ENCODE measurements at places on chromosomes 6 and 20.

DNA sequence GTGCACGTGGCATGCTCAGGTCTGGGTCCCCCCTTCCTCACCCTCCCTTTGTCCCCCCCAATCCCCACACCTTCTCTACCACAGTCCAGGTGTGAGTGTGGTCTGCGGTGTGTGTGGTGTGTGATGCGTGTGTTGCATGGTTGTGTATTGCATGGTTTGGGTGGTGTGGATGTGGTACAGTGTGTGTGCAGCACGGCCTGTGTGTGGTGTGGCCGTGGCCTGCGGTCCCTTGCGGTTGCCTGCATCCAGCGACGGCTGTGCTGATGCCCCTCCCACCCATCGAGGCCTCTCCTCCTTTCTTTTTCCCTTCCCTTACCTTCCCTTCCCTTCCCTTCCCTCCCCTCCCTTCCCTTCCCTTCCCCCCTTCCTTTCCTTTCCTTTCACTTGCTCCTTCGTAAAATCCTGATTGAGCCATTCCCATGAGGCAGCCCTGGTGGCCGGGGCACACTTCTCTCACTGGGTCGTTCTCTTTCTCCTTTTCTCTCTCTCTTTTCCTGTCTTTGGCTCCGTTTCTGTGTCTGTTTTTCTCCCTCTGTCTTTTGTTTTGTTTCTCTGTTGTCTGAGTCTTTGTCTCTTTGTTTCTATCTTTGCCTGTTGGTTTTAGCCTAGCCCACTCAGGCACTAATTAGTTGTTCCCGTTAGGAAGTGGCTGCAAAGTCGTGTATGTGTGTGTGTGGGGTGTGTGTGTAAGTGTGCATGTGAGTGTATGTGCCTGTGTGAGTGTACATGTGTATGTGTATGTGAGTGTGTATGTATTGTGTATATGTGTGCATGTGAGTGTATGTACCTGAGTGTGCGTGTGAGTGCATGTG lies 65.7 kb downstream of the SRC start:
- DNase-seq, result no peak

GRCh38 chr6:10180138-10181074 lies 234.5 kb downstream of the TFAP2A start:
- no peak for DNase-seq

- DNase-seq, result no peak
These were observed 166.3 kb downstream of the DTNBP1 start for GRCh38 chr6:15496345-15497131.

- DNase-seq, result no peak
These were observed 165.5 kb upstream of the BEND3 start for GRCh38 chr6:107280791-107281190.

DNA sequence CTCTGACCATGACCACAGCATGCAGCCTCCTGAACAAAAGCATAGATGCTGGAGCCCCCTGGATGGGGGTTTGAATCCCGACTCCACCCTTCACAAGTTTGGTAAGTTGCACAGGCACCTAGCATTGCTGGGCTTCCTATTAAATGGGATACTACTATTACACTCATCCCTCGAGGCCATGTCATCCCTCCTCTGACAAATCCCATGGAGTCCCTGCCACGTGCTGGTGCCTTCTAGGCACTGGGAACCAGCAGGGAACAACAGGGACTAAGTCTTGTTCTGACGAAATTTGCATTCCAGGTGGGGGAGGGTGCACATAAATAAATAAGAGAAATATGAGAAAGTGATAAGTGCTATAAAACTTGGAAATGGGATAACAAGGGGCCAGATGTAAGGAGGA lies 15.3 kb upstream of the SIRPA start:
- DNase-seq, result no peak

GRCh38 chr6:1720620-1721322 lies 111.1 kb downstream of the FOXC1 start:
- no peak for DNase-seq

DNA sequence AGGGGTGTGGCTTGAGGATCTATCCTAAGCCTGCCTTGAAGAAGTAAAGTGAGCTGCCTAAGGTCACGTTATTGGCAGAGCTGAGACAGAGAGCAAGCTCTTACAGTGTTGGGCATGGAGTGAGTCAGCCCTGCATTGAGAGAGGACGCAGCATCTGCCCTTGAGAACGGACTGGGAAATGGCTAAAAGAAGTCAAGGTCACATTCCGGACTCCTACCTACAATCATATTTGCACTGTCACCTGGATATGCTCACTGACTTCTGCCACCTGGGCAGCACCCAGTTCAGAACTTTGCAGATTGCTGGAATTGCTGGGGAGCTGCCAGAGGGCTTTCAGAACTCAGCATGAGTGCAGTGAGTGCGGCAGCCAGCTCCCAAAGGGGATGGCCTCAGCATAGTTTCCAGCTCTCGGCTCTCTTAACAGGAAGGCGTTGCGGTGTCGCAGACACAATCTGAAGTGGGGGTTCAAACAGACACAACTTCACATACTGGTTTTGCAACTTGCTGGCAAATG lies 199.3 kb upstream of the SGK1 start:
- peak; percentile 70 for DNase-seq

- no peak for DNase-seq
These were observed 253.2 kb downstream of the PLCB1 start for GRCh38 chr20:8385247-8385646.

DNA sequence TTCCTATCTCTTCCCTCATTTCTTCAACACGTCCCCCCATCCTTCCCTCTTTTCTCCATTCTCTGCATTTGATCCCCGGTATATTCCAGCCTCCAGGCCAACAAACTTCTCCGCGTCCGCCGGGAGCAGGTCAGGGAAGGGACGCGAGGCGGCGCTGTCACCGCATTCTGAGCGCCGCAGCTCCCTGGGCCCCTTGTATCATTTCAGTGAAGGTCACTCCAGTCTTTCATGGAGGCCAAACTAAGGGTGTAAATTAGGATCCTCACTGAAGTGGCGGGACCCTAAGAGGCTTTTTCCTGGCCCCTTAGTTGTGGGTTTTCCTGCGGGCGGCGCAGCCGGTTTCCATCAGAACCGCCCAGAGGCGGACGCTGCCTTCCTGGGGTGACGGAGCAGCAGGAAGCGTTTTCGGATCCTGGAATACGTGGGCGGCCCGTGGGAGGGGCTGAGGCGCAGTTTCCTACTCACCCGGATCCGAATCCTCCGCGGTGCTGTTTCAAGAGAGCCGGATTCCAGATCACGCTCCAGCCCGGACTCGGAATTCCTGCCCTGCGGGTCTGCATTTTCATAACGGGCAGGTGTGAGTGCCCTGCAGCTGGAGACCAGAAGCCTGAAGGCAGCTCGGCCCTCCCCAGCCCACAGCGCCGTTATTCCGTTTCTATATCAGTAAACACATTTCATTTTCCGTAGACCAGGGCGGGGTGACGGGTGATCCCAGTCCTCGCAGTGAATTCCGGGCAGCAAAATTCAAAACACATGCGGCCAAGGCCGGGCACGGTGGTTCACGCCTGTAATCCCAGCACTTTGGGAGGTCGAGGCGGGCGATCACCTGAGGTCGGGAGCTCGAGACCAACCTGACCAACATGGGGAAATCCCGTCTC lies 3.6 kb upstream of the MICA start:
- peak; percentile 71 for DNase-seq

GRCh38 chr6:134657751-134658527 lies 292.0 kb downstream of the ALDH8A1 start:
- no peak for DNase-seq

DNA sequence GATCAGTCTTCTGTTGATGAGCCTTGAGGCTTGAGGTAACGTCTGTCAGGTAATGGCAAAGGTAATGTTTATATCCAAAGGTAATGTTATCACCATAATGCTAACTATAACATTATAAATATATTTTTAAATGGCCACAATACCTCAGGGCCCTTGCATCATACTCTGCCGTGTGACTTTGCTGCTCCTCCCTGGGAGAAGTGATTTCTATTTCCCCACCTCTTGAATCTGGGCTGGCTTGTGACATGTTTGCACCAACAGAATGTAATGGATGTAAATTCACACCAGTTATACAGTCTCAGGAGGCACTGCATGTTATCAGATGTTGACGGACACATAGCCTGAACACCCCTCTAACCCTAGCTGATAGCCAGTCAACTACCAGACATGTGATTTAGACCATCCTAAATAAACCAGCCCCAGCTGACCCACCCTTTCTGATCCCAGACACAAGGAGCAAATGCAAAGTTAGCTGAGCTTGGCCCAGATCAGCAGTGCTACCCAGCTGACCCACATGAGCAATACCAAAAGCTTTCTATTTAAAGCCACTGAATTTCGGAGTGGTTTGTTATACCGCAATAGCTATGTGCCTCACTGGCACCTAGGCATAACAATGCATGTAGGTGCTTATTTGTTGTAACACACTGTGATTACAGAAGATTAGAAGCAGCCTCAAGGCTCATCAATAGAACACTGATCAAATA lies 93.8 kb upstream of the SIRPA start:
- DNase-seq, result no peak

- no peak for DNase-seq
These were observed 131.5 kb downstream of the TAF4 start for GRCh38 chr20:61933951-61934715.

GRCh38 chr20:35034145-35034544 lies 58.5 kb downstream of the TRPC4AP start:
- no peak for DNase-seq

GRCh38 chr6:126907996-126908395 lies 210.5 kb upstream of the RSPO3 start:
- no peak for DNase-seq

DNA sequence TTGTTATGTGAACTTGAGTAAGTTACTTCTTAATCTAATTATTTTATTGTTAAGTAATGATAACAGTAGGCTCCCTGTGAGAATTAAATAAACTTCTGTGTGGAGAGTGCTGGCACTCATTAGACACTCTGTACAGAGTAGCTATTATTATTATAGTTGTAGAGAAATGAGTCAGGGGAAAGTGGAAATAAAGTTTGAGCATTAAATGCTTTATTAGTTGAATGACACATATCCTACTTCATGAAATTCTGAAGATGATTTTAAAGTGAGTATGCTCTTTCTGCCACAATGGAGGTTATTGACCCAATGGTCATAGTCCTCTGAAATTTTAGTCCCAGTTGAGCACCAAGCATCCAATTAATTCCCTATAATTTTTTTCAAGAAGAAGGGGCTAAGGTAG lies 5.9 kb downstream of the ECI2 start:
- no peak for DNase-seq

DNA sequence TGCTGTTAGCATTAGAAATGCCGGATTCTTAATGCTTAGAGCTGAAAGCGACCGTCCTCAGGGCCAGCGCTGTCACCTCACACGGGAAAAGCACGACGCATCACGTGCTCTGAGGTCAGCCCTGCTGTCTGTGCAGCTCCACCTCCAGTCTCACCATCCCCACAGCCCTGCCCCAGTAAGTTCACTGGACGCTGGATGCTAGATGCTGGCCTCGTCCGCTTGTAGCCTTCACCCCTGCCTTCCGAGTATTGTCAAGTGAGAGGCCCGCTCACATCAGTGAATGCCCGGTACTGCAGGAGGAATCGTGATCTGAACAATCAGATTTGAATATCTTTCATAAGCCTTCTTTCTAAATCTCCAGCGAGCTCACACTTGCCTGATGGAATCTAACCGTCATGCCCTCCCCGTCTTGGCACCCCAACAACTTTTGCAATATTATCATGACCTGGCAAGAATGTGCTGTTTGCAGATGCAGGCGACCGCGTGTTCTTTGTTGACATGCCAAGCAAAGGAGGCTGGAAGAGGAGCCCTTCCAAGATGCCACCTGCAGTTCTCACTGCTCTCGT lies 64.9 kb downstream of the DLL1 start:
- DNase-seq, result no peak

- no peak for DNase-seq
These were observed 3.4 kb downstream of the RPS12 start for GRCh38 chr6:132817554-132818403.

DNA sequence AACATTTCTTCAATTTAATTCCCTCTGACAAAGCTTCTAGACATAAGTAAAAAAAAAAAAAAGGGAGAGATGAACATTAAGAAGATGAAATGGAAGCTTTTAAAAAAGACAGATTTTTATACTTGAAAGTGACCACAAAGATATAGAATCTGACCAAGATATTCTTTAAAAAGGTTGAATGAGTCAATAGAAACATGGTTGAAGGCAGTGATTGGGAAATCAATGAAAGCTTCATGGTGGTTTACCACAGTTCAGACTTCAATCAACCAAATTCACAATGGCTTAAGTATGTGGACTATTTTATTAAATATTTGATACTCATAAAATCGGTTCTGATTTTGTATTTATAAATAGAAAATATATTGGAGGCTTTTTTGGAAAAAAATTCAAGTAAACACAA lies 248.4 kb upstream of the HSF2 start:
- no peak for DNase-seq

GRCh38 chr6:75079589-75079988 lies 126.3 kb downstream of the COL12A1 start:
- DNase-seq, result no peak

DNA sequence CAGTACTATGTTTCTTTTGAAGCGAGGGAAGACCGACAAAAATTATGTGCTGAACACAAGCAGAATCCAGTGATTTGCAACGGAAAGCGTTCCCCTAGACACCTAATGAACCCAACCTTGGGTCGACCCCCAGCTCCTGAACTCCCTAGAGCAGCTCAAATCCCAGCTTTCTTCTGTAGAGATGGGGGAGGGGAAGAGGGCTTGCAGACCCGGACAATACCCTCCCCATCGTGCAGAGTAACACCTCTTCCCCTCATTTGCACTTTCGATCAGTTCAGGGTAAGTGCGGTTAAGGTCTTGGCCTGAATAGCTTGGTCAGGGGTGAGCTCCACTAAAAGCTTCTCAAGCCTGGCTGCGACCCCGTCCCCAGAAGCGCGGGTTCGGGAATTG lies 404 bp downstream of the CEP162 start:
- no peak for DNase-seq

DNA sequence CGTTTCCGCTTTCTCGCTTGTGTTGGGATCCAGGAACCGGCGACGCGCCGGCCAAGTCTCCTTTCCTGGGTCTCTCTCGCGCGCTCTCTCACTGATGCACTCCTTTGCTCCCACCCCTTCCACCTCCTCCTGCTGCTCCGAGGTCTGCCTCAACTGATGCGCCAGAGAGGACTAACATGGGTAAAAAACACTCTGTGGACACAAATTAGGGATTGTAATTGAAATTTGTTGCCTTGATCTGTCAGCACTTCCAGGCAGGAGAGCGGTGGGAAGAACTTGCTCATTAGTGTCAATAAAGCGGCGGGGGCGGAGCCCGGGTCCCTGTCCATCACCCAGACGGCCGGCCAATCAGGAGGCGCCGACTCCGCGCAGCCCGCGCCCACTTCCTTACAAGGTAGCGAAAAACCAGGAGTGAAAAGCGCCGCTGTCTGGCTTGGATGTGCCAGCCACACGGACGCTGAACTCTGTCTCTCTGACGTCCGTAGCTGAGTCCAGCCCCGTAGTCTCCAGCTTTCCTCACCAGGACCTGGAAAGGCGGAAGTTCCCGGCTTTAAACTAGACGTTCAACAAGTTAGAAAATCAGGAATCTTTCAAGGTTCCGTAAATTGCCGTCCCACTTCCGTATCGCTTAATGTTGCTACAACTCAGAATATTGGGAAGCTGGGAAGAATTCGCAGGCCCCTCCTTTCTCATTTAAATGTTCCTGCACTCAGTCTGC lies at the start of gene TBX18:
Gene TBX18 (minus strand): TSS at position 267 of the 718 bp plus-strand sequence. CDS start 417 bp downstream, outside the sequence.
- peak; percentile 81 for DNase-seq

DNA sequence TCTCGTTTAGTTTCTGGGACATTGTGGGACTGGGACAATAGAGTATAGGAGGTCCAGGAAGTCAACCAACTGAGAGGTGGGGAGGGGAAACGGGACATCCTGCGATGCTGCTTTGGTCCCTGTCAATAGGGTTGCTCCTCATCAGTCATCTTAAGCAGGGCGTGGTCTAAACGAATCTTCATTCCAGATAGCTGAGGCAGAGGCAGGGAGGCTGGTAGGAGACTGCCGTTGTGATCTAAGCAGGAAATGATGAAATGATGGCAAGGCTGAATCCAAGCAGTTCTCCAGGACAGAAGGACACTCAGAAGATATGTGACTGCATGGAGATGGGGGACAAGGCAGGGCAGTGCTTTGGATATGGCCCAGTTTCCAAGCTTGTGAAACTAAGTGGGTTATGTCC lies 953.4 kb downstream of the KIF16B start:
- no peak for DNase-seq

Measured in astrocyte of the cerebellum (primary cell).